ENCODE measurements at places on chromosomes 1 and 21.

DNA sequence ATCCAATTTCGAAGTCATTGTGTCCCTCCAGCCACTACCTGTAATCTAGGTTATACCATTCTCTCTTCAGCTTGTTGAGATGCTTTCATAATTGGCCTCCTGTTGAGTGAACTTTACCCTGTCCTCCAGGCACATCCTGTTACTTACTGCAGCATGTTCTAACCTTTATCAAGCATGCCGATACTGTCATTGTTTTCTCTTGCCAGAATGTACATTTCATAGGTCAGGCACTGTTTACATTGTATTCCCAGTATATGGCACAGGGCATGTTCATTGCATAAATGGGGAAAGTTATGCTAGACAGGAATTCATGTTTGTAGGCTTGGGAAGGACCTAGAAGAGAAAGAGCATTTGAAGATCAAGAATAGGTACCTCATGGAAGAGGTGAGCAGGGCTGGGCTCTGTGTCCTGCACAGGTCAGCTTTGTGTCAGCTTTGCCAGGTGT, 10.2 kb downstream of the CXADR start:
- no peak for DNase-seq

- no peak for DNase-seq
Measured at GRCh38 chr1:28037206-28037605, 51.2 kb downstream of the EYA3 start.

DNA sequence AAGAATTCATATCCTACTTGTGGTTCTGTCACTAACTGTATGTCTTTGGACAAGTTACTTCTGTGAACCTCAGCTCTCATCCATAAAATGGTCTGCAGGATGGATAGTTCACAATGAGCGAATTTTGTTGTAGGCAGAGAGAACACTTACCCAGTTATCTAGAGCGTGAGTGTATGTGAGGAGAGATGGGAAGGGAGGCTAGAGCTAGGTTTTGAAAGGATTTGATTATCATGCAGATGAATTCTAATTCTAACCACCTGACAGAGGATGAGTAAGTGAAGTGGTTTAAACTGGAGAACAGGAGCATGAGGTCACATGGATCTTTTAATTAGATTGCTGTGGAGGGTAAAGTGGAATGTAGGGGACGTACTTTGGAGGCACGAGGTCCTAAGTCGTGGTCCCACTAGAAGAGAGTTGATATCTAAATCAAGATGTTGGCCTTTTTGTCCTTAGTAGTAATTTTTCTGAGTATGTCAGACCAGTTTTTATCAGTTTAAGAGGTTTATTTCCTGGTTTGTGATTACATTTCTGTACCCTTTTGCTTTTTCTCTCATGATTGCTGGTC, 5.0 kb downstream of the SUCO start:
- no peak for DNase-seq

- DNase-seq, result no peak
Measured at GRCh38 chr1:185564816-185565215, 169.4 kb upstream of the HMCN1 start.

GRCh38 chr1:1110561-1110971, 5.3 kb downstream of the C1orf159 start:
- no peak for DNase-seq

GRCh38 chr1:153627715-153628626, at the start of gene S100A1:
Gene S100A1 (plus strand): TSS chr1:153628434. CDS start chr1:153630522, 2,088 bp downstream.
- DNase-seq, result no peak

- no peak for DNase-seq
Measured at GRCh38 chr1:86289161-86289560, 107.0 kb downstream of the ODF2L start.
